ENCODE measurements at places on chromosomes 1 and 21.

DNA sequence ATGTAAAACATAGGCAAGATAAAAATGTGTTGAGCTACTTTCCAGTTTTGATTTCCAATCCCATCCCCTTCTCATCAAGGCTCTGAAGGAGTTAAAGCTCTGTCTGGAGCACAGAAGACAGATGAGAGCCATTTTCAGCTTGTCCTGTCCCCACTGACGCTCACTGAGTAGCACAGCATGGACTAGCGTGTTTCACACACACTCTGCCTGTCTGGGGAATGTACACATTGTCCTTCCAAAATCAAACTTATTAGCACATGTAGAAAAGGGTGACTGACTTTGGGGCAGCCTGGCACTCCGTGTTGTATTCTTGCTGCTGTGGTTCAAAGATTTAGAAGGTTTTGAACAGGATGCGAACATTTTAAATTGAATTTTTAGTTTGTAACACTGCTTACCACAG is 139.2 kb downstream of the NEK7 start:
- no peak for DNase-seq

DNA sequence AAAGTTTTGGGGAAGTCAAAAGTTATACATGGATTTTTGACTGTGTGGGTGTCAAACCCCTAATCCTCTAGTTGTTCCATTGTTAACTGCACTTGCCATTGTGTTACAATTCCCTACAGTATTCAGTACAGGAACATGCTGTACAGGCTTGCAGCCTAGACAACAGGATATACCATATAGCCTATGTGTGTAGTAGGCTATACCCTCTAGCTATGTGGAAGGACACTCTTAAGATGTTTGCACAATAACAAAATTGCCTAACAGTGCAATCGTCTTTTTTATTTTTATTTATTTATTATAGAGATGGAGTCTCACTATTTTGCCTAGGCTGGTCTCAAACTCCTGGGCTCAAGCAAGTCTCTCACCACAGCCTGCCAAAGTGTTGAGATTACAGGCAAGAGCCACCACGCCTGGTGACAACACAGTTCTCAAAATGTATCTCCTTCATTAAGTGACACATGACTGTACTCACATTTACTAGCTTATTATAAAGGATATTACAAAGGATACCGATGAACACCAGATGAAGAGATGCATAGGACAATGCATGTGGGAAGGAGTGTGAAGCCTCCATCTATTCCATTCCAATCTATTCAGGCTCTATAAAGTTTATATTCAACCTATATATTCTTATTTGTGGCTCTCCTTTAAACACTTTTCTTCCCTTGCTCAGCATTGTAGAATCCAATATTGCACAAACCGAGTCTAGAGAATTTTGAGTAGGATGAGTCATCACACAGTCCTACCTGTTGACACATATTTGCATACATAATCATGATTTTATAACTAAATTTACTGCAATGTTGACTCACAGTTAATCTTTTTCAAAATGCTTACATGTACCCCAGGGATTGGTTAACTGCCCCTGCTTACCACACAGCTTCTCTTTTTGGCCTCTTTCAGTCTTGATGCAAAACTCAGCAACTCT is 28.4 kb upstream of the CEP350 start:
- DNase-seq, result no peak

DNA sequence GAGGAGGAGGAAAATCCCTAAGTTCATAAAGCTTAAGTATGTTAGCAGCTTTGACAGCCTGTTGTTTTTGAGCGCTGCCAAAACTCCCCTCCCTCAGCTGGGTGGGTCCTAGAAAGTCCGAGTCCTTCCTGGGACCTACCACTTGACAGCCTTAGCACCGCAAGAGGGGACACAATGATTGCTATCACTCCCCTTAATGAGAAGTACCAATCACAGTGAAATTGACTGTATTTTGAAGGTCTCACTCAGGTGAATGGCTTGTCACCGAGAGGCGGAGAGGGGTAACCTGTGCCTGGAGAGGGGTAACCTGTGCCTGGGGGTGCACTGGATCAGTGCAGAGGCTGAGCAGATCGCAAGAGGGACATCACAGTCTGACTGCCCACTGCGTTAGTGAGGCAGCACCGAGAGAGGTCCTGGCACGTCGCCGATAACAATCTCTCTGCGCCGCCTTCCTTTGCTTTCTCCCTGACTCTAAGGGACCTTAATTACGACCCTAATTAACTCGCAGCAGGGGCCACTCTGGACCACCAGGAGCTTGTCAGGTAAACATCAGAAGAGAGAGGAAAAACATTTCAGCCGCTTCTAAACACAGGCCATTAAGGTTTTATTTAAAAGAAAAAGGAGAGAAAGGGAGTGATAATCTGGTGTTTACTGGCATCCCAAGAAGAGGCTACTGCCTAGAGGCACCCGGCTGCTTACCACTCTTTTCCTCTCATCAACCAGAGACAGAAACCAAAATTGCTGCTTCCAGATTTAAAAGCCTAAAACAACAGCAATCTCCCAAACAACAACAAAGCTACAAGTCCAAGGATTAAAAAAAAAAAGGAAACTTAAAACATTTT is 25.7 kb upstream of the KCNK1 start:
- no peak for DNase-seq

DNA sequence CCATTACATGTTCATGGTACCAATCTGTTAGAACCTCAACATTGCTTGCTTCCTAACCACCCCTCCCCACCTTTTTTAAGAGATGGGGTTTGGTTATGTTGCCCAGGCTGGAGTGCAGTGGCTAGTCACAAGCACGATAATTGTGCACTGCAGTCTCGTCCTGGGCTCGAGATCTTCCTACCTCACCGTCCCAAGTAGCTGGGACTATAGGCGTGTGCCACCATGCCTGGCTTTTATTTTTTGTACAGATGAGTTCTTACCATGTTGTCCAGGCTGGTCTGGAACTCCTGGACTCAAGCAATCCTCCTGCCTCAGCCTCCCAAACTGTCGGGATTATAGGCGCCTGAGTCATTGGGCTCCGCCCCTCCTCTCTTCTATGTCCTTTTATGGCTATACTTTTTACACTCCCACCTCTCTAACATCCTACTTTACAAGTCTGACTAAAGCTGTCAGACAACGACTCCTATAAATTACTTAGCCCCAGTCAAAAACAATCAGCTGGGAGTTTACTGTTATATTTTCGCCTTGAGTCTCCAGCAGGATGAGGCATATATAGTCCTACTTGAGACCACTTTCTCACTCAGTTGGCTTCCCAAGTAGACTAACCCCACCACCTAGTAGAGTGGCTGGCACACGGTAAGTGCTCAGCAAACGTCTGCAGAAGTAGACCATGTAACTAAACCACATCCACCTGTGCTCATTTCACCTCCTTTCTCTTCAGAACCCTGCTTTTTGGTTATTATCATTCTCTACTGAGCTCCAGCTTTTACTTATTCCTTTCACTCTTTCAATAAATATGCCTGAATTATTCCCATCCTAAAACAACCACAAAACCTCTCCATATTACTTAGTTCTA is 13.8 kb downstream of the ENSA start:
- DNase-seq, result no peak

DNA sequence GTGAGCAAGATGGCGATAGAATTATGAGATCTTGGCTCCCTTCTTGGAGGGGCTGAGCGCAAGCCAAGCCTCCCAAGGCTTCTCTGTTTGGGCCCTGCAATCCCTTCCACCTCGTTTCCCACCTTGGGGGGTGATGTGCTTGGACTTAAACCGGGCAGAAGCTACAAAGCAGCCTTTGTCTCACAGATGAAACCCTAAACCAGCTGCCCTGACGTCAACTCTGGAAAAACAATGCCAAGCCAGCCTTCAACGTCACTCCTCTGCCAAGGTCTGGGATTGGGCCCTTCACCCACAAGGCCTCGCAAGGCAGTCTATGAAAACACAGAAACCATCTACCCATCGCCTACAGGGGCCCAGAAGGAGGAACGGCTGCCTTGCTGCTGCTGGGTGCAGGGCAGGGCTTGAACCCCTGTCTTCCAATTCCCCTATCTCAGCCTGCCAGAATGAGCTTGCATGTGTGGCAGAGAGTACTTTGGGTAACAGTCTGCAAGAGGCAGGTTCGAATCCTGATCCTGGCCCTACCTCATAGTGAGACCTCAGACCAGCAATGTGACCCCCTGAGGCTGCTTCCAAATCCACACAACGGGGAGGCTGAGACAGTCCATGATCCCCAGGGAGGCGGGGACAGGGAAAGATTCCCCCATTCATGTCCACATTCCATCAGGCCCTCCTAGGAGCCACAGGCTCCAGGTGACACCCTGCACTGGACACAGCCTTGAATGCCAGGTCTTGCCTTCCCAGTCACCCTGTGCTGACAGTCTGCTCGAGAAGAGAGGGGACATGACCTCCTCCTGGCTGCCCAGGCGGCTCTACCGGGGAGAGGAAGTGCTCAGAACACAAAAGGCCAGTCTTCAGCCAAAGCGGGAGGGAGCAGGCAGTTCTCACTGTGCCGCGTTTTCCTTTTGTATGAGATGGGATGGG is 15.0 kb downstream of the IFFO2 start:
- no peak for DNase-seq

DNA sequence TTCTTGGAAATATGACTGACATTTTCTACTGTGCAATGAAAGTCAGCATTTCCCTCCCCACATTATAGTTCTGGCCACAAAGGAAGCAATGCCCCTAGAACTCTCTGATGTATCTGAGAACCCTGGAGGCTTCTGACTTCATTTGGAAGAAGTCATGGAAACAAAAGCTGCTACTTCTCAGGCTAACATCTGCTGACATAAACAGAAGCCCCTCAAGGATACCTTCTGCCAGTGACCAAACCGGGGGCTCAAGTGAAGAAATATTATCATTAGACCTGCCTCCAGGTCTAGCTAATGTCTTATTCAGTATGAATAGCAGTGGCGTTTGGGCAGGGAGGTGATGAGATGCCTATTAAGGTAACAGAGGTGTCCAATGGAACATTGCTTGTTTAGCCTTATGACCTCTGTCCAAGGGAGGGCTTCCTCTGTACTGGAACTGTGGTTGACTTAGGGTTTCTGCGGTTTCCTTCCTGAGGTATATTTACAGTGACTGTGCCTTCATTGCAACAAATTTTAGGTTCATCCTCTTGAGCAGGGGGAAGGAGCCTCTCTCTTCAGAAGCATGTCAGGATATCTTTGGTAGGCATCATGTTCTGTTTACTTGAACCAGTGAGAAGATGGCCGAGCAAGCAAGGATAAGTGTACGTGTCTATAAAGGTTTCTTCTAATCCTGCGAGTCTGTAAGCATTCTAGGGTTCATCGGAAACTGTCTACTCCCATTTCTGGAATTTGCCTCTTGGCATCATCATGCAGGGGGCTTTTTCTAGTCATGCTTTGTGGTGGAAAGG is 161.7 kb downstream of the PBX1 start:
- no peak for DNase-seq

DNA sequence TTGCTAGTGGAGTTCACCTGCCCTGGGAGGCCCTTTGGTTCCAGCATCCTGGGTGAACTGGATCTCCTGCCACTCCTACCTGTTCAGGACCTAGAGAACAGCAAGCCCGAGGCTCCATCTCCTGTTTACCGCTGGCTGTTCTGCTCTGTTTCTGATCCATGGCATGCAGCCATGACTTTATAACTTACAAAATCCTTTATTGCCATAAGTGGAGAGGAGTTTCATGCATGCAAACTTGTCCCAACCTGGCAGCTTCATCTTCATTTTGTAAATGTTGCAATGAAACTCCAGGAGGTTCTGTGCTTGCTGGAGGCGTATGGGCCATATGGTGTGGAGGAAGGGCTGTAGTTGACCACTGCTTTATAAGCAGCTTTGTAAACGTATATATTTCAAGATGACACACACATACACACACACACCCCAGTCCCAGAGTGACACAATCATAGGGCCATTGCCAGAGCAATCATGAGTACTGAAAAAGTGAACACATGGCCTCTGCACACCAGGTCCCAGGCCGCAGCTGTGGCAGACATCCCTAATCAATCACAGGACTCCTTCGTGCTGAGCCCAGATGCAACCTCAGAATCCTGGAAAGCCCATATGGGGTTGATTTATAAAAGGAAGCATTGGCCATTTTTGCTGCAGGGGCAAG is 69.0 kb downstream of the UBIAD1 start:
- DNase-seq, result no peak

GRCh38 chr1:239707615-239708014 is 321.2 kb downstream of the CHRM3 start:
- no peak for DNase-seq

DNA sequence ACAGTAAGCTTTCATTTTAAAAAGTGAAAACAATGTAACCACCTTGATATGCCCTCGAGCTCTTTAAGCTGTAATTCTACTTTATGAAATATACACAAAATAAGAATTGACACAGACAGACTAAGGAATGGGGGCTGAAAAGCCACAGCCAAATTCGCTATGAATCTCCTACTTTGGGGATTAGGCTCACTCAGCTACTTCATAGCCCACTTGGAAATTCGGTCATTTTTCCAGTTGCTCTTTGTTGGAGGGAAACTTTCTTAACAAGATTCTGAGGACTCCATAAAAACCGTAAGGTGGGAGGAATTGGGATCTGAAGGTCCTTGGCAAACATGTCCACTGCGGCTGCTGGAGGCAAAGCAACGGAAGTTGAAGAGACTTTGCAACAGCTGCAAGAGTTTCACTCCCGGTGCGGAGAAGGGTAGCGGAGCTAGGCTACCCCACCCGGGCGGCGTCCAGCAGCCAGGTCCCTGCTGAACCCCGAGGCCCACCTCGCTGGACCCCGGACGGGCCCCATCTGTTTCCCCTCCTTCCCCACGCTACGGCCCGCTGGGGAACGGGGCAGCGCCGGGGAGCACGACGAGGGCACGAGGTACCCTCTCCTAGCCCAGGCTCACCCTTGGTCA is 634 bp downstream of the MYCBP start:
- no peak for DNase-seq

DNA sequence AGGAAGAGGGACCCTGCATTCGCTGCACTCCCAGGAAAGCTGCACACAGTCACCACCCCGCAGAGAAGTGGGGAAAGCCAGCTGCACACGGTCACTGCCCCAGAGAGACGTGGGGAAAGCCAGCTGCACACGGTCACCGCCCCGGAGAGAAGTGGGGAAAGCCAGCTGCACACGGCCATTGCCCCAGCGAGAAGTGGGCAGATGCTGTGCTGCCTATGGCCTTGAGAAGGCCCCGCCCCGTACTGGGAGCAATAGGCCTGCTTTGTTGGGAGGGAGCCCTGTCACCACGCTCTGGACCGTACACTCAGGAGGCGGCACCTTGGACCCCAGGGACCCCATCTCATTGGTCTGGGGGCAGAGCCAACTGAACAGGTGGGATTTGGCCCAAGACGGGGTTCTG is 4.3 kb upstream of the GPR153 start:
- no peak for DNase-seq

GRCh38 chr1:203478231-203478630 is 2.6 kb downstream of the PRELP start:
- DNase-seq, result no peak

- DNase-seq, result no peak
Measured at GRCh38 chr1:39163469-39163868, 41.0 kb upstream of the MACF1 start.

- no peak for DNase-seq
Measured at GRCh38 chr1:155183775-155184221, 10.1 kb downstream of the TRIM46 start.

DNA sequence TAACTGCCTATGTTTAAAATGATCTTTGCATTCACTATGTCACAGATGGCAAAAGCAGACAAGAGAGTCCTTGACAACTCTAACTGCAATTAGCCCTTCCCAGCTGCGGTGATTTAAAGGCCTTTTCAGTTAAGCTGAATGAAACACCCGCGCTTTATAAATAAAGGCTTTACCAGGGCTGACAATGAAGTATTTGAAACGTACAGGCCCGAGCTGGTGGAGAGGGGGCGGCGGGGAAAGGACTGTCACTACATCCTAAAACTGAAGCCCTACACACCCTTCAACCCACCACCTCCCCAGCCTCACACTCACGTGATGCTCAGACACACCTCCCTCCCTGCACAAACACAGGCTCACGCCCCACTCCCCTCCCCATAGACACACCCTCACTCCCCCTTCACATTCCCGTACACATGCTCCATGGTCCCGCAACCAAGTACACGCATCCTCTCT is 45.5 kb downstream of the GRIK3 start:
- no peak for DNase-seq
